ENCODE measurements at places on chromosomes 5 and 9. TPM values are rescaled to one million over a fixed set of nuclear protein-coding genes. Genes with fewer than 3 reads are reported as not detected.

GRCh38 chr5:61758711-61759110, 426.7 kb downstream of the ZSWIM6 start:
- no peaks in the 10 kb centered on the region for H3K27me3 ChIP-seq
- H3K36me3 ChIP-seq: no peaks in the 10 kb centered on the region
- H3K4me1 ChIP-seq: no peaks in the 10 kb centered on the region
- no peak for DNase-seq
- no peak overlapping the region for H3K4me3 ChIP-seq
- H3K27ac ChIP-seq: no peak overlapping the region

DNA sequence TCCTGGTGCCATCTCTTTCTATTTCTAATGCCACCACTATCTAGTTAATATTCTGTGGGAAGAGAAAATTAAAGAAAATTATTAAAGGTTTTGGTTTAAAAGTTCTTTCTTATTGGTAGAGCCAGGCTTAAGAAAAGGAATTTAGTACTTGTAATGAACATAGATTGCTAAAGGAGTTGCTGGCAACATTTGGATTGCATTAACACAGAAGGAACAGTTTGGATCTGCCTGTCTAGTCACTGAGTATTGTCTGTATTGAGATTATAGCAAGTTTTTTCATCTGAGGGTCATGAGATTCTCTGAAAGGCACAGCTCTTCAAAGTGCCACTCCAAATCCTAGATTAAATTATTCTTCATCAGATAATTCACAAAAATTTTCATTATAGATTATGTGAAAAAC, 32.0 kb downstream of the FSD1L start:
- H3K27ac ChIP-seq: no peak overlapping the region
- peaks cover 15% of the 10 kb centered on the region for H3K36me3 ChIP-seq
- no peak overlapping the region for H3K4me3 ChIP-seq
- no peaks in the 10 kb centered on the region for H3K27me3 ChIP-seq
- DNase-seq: no peak

- DNase-seq: no peak
- peaks cover 38% of the 10 kb centered on the region for H3K36me3 ChIP-seq
- no peak overlapping the region for H3K4me3 ChIP-seq
- no peaks in the 10 kb centered on the region for H3K4me1 ChIP-seq
Measured at GRCh38 chr9:128540634-128541360, 11.6 kb upstream of the SPTAN1 start.

DNA sequence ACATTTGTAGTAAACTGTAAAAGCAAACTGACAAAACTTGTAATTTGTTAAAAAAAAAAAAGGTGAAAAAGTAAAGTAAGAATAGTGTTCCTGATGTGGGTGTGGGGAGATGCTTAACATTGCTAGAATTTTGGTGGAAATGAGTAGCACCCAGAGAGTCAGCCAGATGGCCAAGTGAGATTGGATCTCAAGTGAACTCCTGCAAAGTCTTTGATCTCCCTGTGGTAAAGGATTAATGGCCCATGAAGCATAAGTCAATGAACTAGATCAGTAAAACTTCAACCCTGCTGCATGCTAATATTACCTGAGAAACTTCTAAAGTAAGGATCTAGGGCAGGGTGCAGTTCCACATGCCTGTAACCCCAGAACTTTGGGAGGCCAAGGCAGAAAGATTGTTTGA, 19.0 kb upstream of the FAM169A start:
- no peaks in the 10 kb centered on the region for H3K36me3 ChIP-seq
- H3K27me3 ChIP-seq: no peaks in the 10 kb centered on the region
- no peak overlapping the region for H3K27ac ChIP-seq
- H3K4me3 ChIP-seq: no peak overlapping the region

ITGA1 gene
- 9.9 TPM for polyA plus RNA-seq

- H3K27me3 ChIP-seq: no peaks in the 10 kb centered on the region
- no peak overlapping the region for H3K4me3 ChIP-seq
- H3K4me1 ChIP-seq: no peaks in the 10 kb centered on the region
Measured at GRCh38 chr9:127033061-127033460, 89.4 kb downstream of the ANGPTL2 start.

PRUNE2 gene
- polyA plus RNA-seq: 28.6 TPM

GPR150 gene
- 0.06 TPM for polyA plus RNA-seq

DNA sequence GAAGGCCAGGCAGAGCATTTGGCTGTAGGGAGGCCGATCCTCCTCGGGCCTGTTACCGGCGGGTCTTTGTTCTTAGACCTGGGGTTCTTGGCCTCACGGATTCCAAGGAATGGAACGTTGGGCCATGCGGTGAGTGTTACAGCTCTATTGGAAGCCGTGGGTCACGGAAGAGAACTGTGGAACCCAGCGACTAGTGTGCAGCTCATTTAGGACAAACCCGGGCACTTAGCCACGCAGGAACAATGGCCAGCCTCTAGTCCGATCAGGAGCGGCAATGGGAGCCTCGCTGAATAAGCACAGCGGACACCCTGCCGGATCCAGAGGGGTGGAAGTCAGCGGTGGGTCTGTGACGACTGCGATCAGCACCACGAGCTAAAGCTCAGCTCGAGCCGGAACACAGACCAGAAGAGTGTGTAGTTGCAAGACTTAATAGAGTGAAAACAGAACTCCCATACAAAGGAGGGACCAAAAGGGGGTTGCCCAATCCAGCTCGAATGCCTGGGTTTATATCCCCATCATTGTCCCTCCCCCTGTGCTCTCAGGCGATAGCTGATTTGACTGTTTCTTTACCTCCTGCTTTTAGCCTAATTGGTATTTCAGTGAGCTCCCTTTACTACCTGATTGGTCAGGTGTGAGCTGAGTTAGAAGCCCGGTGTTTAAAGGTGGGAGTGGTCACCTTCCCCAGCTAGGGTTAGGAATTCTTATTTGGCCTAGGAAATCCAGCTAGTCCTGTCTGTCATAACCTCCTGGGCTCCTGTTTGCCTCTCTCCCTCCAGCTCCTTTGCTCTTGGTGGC, 53.7 kb upstream of the RPL26L1 start:
- H3K4me1 ChIP-seq: peaks cover 56% of the 10 kb centered on the region
- no peak for DNase-seq
- no peak overlapping the region for H3K27ac ChIP-seq
- H3K36me3 ChIP-seq: peaks cover 3% of the 10 kb centered on the region

CLIC3 gene
- polyA plus RNA-seq: 1.0 TPM

DNA sequence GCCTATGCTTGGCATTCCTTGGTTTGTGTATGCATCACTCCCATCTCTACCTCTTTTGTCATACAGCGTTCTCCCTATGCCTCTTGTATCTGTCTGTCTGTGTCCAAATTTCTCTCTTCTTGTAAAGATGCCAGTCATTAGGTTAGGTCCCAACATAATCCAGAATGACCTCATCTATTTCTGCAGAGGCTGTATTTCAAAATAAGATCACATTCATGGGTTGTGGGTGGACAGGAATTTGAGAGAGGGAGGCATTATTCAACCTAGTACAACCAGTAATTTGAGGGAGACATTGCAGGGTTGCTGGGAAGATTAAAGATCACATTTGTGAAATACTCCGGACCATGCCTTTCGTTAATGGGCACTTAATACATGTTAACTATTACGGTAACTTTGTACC, 155.0 kb downstream of the MAN2A1 start:
- DNase-seq: no peak
- H3K27me3 ChIP-seq: no peaks in the 10 kb centered on the region
- H3K36me3 ChIP-seq: peaks cover 62% of the 10 kb centered on the region
- no peak overlapping the region for H3K27ac ChIP-seq

- DNase-seq: peak; percentile 19
- H3K4me1 ChIP-seq: peaks cover 11% of the 10 kb centered on the region
- H3K27me3 ChIP-seq: no peaks in the 10 kb centered on the region
- no peak overlapping the region for H3K27ac ChIP-seq
- no peaks in the 10 kb centered on the region for H3K36me3 ChIP-seq
- no peak overlapping the region for H3K4me3 ChIP-seq
Measured at GRCh38 chr5:154078272-154078671, 39.5 kb downstream of the MFAP3 start.

- H3K27ac ChIP-seq: no peak overlapping the region
- H3K36me3 ChIP-seq: no peaks in the 10 kb centered on the region
- H3K4me3 ChIP-seq: no peak overlapping the region
- DNase-seq: no peak
- no peaks in the 10 kb centered on the region for H3K27me3 ChIP-seq
- no peaks in the 10 kb centered on the region for H3K4me1 ChIP-seq
Measured at GRCh38 chr5:127335381-127335780, 44.8 kb downstream of the MEGF10 start.

GRCh38 chr9:5922192-5922591, 31.5 kb downstream of the MLANA start:
- DNase-seq: no peak
- no peaks in the 10 kb centered on the region for H3K4me1 ChIP-seq
- H3K4me3 ChIP-seq: no peak overlapping the region
- no peaks in the 10 kb centered on the region for H3K27me3 ChIP-seq
- peaks cover 40% of the 10 kb centered on the region for H3K36me3 ChIP-seq

GRCh38 chr9:14868772-14869583, 41.2 kb downstream of the FREM1 start:
- no peaks in the 10 kb centered on the region for H3K27me3 ChIP-seq
- no peaks in the 10 kb centered on the region for H3K36me3 ChIP-seq
- no peak overlapping the region for H3K4me3 ChIP-seq
- no peak for DNase-seq
- H3K27ac ChIP-seq: no peak overlapping the region

Measured in SK-N-SH (cell line).